NCI-H524 treated with DMSO at 0.1 percent for 48 hours (cell line): ENCODE measurements at places on chromosomes 3 and 15.

DNA sequence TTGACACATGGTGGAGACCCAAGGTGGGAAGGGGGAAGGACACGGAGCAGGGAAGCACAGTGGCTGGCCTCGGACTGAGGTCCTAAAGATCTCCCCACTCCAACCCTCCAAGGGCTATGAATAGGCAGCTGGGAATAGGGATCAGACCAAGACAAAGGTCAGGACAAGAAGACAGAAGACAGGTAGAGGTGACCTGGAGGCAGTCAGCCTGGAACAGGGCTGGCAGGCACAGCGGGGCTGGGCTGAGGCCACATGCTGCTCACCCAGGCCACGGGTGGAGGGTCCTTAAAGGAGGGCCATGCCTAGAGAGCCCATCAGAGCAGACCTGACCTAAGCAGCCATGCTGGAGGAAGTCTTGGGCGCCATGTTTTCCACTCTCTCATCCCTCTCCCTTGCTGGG, 2.7 kb upstream of the PLA2G4D start:
- DNase-seq: no peak

GRCh38 chr15:45521596-45522327, 793 bp downstream of the SLC30A4 start:
- no peak for DNase-seq

DNA sequence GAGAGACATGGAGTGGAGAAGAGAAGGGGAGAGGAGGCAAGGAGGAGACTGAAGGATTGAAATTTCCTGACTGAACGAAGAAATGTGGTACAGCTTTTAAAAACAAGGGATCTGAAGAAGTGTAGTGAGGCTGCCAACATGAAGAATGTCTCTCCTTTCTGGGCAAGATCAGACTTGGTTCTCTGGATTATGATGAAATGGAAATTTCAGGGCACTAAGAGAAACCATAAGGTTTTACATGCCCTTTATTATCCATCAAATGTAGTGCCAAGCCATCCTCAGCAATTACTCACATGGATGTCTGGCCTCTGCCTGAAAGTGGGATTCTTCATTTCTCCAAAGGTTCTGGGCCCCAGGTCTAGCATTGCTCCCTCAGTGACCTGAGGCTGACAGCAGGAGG, 77.6 kb upstream of the CCDC80 start:
- DNase-seq: no peak

DNA sequence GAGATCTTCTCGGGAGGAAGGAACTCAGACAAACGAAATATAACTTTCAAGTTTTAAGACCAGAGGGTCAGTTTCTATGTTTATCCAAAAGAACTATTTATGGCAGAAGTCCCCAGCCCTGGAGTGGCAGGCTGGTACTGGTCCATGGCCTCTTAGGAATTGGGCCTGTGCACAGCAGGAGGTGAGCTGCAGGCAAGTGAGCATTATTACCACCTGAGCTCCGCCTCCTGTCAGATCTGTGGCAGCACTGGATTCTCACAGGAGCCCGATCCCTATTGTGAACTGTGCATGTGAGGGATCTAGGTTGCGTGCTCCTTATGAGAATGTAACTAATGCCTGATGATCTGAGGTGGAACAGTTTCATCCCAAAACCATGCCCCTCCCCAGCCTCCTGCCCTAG, 14.3 kb upstream of the HPS3 start:
- no peak for DNase-seq

- DNase-seq: no peak
Measured at GRCh38 chr3:194161131-194162045, 25.4 kb downstream of the HES1 start.

DNA sequence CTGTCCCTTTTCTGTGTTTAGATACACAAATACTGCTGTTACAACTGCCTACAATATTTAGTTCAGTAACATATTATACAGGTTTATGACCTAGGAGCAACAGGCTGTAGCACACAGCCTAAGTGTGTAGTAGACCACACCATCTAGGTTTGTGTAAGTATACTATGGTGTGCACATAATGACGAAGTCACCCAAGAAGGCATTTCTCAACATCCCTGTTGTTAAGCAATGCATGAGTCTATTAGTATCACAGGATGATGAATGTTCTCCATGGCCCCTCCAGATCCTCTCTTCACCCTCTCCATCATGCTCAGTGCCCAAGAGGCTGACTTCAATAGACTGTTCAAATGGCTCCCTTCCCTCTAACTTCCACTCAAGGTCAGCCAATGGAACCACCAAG, 14.6 kb upstream of the SEC62 start:
- DNase-seq: no peak

GRCh38 chr3:182692695-182693094, 100.6 kb upstream of the ATP11B start:
- DNase-seq: no peak

GRCh38 chr15:96261575-96262034, 68.9 kb upstream of the NR2F2 start:
- DNase-seq: no peak

DNA sequence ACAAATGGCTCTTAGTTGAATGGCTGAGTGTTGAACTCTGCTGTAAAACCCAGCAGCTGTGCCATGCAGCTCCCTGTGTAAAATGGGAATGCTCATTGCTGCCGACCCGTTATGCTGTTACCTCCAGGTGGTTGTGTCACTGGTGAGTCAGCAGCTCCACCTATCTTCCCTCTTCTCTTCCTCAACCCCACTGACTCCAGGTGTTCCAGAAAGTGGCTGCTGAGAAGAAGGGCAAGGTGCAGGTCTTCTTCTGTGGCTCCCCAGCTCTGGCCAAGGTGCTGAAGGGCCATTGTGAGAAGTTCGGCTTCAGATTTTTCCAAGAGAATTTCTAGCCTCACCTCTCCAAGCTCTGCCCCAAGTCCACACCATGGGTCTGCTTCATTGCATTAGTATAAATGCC, 41.9 kb downstream of the NOX5 start:
- peak; percentile 56 for DNase-seq

GRCh38 chr15:29337156-29337959, 67.7 kb upstream of the NSMCE3 start:
- DNase-seq: no peak

- DNase-seq: no peak
Measured at GRCh38 chr3:150194513-150194912, 213.6 kb upstream of the TSC22D2 start.

DNA sequence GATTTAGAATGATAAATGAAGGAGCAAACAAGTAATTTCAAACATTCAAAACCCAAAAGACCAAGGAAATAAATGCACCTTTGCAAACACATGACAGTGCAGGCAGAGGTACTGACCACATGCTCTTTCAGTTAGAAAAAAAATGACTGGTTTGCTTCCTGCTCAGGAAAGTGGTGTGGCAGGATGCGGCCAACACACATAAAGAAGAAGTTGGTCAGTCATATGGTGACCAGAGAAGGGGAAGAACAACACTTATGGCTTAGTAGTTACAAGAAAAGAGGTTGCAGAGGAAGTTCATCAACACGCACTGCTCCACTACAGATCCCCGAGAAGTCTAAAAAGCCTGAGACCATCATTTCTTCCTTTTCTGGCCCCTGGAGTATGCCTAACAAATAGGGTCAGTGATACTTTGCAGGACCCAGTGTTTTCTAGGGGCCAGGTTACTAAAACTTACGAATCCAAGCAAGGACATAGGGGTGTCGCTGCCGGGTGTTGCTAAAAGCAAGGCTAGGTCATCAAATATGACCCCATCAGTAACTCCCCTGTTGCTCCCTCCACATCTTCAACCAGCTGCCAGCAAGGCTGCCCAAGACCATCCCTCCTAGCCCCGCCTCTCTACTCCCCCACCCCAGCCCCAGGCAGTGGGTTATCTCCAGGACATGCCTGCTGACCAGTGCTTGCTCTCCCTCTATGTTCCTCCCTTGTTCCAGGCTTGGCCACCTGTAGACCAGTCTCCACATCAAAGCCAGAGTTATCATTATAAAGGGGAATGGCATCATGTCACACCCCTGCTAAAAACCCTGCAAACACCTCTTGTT, 11.2 kb downstream of the ATP8B4 start:
- DNase-seq: no peak

- DNase-seq: no peak
Measured at GRCh38 chr15:76084256-76084655, 24.5 kb downstream of the TMEM266 start.

DNA sequence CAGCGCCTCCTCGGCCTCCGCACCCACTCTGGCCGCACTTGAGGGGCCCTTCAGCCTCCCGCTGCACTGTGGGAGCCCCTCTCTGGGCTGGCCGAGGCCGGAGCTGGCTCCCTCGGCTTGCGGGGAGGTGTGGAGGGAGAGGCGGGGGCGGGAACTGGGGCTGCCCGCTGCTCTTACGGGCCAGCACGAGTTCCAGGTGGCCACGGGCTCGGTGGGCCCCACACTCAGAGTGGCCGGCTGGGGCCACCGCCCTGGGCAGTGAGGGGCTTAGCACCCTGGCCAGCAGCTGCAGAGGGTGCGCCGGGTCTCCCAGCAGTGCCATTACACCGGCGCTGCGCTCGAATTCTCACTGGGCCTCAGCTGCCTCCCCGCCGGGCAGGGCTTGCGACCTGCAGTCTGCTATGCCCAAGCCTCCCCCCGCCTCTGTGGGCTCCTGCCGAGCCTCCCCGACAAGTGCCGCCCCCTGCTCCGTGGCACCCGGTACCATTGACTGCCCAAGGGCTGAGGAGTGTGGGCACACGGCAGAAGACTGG, 167.1 kb upstream of the PLSCR5 start:
- no peak for DNase-seq

GRCh38 chr3:177446165-177446601, 248.9 kb upstream of the TBL1XR1 start:
- DNase-seq: no peak

GRCh38 chr3:197881970-197882338, 68.0 kb upstream of the RPL35A start:
- no peak for DNase-seq

- DNase-seq: no peak
Measured at GRCh38 chr3:28934126-28934813, 346.6 kb upstream of the RBMS3 start.
